ENCODE measurements at places on chromosomes 2 and 18. TPM values are rescaled to one million over a fixed set of nuclear protein-coding genes. Genes with fewer than 3 reads are reported as not detected.

DNA sequence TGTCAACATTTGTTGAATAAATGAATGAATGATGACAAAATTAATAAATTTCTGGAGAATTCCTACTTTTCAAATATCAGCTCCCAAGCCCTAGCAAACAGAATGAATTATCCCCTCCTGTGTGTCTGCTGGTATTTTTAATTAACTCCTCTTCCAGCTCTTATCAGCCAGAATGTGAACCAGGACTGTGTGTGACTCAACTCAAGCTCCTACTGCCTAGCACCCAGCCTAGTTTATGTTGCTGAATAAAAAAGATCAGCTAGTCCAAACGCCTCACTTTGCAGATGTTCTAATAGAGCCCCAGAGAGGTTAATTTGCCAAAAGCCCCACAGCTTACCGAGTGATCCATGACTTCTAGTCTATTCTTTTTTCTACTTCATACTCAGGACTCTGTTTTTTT is 50.3 kb downstream of the RABL2A start:
- DNase-seq: no peak
- no peaks in the 10 kb centered on the region for H3K36me3 ChIP-seq
- H3K4me3 ChIP-seq: no peak overlapping the region

DNA sequence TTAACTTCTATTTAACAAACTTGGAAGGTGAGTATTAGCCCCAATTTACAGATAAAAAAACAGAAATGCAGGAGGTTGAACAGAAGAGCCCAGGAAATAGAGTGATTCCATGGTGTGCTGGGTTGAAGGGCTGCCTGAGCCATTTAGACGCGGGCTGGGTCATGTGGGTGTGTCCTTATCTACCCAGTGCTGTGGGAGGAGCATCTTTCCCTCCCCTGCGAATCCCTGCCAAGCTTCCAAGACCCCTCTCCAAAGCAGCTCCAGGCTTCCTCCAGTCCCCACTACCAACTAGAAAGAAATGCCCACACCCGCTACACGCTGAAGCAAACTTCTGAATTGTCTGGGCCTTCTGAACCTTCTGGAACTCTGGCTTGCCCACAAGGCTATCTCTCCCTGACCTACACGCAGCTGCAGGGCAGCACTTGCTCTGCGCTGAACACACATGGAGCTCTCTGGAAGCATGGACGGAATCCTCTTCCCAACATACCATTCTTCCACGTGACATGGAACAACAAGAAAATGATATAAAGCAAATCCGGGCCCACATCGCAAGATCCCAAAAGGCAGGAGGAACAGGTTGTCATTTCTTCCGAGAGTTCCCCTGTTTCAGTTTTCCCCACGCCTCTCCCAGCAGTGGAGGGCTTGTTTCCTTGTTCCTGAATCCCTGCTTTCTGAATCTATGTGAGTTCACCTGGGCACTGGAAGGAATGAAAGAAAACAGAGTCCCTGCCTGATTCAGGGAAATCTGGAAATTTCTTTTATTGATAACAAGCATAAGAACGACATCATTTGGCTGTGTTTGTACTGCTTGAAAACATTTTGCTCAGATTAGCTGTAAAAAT is 562.7 kb upstream of the ID2 start:
- no peaks in the 10 kb centered on the region for H3K36me3 ChIP-seq
- H3K4me3 ChIP-seq: no peak overlapping the region
- H3K27ac ChIP-seq: no peak overlapping the region
- no peak for DNase-seq
- H3K27me3 ChIP-seq: no peaks in the 10 kb centered on the region

- H3K36me3 ChIP-seq: peaks cover 22% of the 10 kb centered on the region
- H3K4me1 ChIP-seq: no peaks in the 10 kb centered on the region
- no peak overlapping the region for H3K27ac ChIP-seq
- no peaks in the 10 kb centered on the region for H3K27me3 ChIP-seq
- DNase-seq: no peak
- no peak overlapping the region for H3K4me3 ChIP-seq
Measured at GRCh38 chr2:74081030-74081762, 66.5 kb downstream of the BOLA3 start.

DNA sequence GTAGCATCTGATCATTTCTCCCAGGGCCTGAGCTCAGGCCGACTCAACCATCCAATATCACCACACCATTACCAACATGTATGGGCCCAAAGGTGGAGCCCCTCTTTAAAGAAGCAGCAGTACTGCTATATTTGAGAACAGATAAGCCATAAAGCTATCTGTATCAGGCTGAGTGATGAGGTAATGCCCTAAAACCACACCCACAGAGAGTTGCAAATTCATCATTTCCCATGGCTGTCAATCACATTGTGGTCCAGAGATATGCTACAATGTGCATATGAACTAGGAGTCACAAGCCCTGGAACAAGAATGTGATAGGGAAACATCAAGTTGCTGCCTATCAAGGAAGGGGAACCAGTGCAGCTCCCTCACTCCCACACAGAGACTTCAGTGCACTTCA is 52.6 kb upstream of the GALNT13 start:
- DNase-seq: no peak
- H3K27ac ChIP-seq: no peak overlapping the region
- H3K36me3 ChIP-seq: no peaks in the 10 kb centered on the region
- H3K4me1 ChIP-seq: no peaks in the 10 kb centered on the region

DNA sequence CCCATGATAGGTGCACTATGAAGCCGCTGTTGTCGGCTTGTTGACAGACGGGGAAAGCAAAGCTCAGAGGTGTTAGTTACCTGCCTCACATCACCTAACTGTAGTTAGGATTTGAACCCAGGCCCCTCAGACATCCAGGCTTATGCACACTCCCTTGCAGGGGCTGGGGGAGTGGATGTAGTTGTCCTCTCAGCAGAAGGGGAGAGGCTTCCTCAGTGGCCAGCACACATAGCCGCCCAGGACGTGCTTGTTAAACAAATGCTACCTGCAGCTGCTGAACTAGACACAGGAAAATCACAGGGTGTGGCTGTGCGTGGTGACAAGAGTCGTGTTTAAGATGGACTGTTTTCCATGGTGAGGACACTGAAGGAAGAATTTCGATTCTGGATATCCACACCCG is 39.2 kb downstream of the GREB1 start:
- peaks cover 2% of the 10 kb centered on the region for H3K27me3 ChIP-seq
- DNase-seq: no peak
- no peaks in the 10 kb centered on the region for H3K4me1 ChIP-seq
- no peak overlapping the region for H3K27ac ChIP-seq
- H3K4me3 ChIP-seq: no peak overlapping the region

DNA sequence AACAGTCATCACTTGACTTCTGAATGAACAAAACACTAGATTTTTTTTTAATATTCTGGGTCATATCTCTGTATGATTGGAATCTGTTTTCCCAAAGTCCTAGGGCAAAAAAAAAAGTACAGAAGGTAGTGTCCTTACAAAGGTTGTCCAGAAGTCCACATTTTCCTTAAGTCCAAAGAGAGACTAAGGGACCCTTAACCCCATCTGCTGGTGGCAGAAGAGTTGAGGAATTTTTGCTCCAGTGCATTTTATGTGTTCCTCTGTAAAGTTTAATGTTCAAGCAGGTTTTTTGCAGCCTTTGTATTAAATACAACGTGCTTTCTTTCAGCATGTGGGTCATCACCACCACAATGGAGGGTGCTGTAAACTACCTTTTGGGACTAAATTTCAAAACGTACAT is 215.9 kb downstream of the SP3 start:
- peaks cover 2% of the 10 kb centered on the region for H3K27me3 ChIP-seq
- DNase-seq: no peak

- no peak overlapping the region for H3K27ac ChIP-seq
- peak; percentile 80 for DNase-seq
- peaks cover 11% of the 10 kb centered on the region for H3K4me1 ChIP-seq
- no peaks in the 10 kb centered on the region for H3K27me3 ChIP-seq
- peaks cover 2% of the 10 kb centered on the region for H3K36me3 ChIP-seq
Measured at GRCh38 chr2:219119422-219120043, 41.1 kb downstream of the NHEJ1 start.

GRCh38 chr2:228848638-228849037 is 422.4 kb downstream of the PID1 start:
- H3K4me3 ChIP-seq: no peak overlapping the region
- no peak overlapping the region for H3K27ac ChIP-seq
- no peaks in the 10 kb centered on the region for H3K4me1 ChIP-seq
- H3K36me3 ChIP-seq: no peaks in the 10 kb centered on the region
- DNase-seq: no peak

DNA sequence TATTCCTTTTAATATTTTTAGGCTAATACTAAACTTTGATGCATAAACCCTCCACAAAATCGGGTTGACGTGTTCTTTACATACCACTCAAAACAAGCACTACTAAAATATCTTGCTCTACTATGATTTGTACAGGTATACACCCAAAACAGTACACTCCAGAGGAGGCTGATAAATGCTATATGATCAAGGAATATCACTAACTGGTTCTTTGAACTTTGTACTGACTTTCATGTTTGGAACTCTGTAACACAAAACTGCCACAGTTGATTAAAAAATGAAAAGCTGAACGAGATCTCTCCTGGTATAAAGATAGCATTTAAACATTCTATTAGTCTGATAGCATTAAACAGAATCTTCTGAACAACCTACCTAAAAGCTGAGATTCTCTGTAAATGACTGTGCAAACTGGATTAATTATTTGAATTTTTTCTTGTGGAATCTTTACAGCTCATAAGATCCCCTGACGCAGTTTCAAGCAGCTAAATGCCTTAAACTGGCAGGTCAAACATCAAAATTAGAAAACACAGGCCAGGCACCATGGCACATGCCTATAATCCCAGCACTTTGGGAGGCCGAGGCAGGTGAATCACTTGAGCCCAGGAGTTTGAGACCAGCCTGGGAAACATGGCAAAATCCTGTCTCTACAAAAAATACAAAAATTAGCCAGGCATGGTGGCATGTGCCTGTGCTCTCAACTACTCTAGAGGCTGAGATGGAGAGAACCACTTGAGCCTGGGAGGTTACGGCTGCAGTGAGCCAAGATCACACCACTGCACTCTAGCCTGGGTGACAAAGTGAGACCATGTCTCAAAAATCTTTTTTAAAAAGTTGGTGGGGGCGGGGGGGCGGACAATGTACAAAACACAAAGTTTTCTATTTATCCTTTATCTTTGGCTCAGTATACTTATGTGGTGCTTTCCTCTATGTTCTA is 150.6 kb downstream of the EXOC6B start:
- no peaks in the 10 kb centered on the region for H3K27me3 ChIP-seq
- H3K27ac ChIP-seq: no peak overlapping the region
- H3K4me3 ChIP-seq: no peak overlapping the region
- H3K4me1 ChIP-seq: no peaks in the 10 kb centered on the region
- H3K36me3 ChIP-seq: peaks cover 5% of the 10 kb centered on the region
- no peak for DNase-seq

DNA sequence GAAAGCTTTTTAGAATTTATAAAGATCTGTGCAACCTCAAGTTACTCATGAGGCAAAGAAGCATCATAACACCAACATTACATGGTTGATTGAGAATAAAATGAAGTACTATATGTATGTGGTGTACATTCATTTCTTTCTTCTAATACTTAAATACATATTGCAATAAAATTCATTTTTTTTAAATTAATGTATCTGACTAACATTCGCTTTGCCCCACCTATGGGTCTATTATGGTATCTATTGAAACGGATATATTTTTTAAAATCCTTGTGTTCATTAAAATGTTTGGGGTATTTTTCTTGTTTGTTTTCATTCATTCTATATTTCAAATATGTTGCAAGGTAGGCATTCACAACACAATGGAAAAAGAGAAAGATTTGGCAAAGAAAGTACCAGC is 237.5 kb downstream of the DSEL start:
- H3K36me3 ChIP-seq: no peaks in the 10 kb centered on the region
- H3K4me3 ChIP-seq: no peak overlapping the region
- no peak overlapping the region for H3K27ac ChIP-seq
- no peaks in the 10 kb centered on the region for H3K4me1 ChIP-seq
- H3K27me3 ChIP-seq: no peaks in the 10 kb centered on the region

- H3K4me1 ChIP-seq: peaks cover 23% of the 10 kb centered on the region
- no peaks in the 10 kb centered on the region for H3K27me3 ChIP-seq
- no peak overlapping the region for H3K4me3 ChIP-seq
- no peak for DNase-seq
Measured at GRCh38 chr2:135086222-135086621, 34.1 kb downstream of the RAB3GAP1 start.

DNA sequence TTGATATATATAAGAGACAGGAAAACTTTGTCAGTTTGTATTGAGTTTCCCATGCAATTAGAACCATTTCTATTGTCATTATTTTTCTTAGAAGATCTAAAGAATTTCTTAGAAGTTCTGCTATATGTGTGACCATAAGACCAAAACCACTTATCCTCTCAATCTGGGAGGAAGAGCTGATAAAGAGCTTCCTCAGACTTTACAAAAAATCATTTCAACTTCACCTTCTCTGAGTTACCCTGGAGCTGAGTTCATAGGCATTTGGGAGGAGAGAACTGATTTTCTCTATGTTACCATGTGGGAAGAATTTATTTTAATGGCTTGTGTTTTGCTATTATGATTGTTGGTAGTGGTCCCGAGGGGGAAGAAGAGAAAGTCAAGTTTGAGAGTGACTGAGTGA is 329.3 kb downstream of the GPD2 start:
- no peaks in the 10 kb centered on the region for H3K27me3 ChIP-seq
- H3K4me3 ChIP-seq: no peak overlapping the region
- H3K36me3 ChIP-seq: no peaks in the 10 kb centered on the region
- no peak for DNase-seq

GRCh38 chr2:68737711-68738110 is 3.1 kb downstream of the ARHGAP25 start:
- peaks cover 43% of the 10 kb centered on the region for H3K4me1 ChIP-seq
- H3K27me3 ChIP-seq: no peaks in the 10 kb centered on the region
- DNase-seq: peak; percentile 68
- peaks cover 37% of the 10 kb centered on the region for H3K36me3 ChIP-seq
- H3K27ac ChIP-seq: no peak overlapping the region

GRCh38 chr18:36706134-36706881 is 122.5 kb downstream of the TPGS2 start:
- no peak overlapping the region for H3K4me3 ChIP-seq
- H3K4me1 ChIP-seq: no peaks in the 10 kb centered on the region
- no peak for DNase-seq
- H3K36me3 ChIP-seq: no peaks in the 10 kb centered on the region
- H3K27ac ChIP-seq: no peak overlapping the region

GRCh38 chr2:235447210-235447609 is 46.6 kb upstream of the AGAP1 start:
- peaks cover 7% of the 10 kb centered on the region for H3K27me3 ChIP-seq
- no peak overlapping the region for H3K4me3 ChIP-seq
- no peak overlapping the region for H3K27ac ChIP-seq
- no peak for DNase-seq
- H3K36me3 ChIP-seq: no peaks in the 10 kb centered on the region

CD8B2 gene
- total RNA-seq: 4.5 TPM

CXCR1 gene
- not detected for total RNA-seq

NR4A2 gene
- 61.6 TPM for total RNA-seq

MYO5B gene
- total RNA-seq: not detected

TSHZ1 gene
- total RNA-seq: 11.0 TPM

TCF23 gene
- not detected for total RNA-seq

DSC2 gene
- not detected for total RNA-seq

SH3BP4 gene
- 0.14 TPM for total RNA-seq

CEBPZOS gene
- total RNA-seq: 48.4 TPM
